ENCODE measurements at places on chromosomes 5 and 9. TPM values are rescaled to one million over a fixed set of nuclear protein-coding genes. Genes with fewer than 3 reads are reported as not detected.
A peak's percentile ranks its signal among the peaks of the same experiment; 100 is the strongest.

DNA sequence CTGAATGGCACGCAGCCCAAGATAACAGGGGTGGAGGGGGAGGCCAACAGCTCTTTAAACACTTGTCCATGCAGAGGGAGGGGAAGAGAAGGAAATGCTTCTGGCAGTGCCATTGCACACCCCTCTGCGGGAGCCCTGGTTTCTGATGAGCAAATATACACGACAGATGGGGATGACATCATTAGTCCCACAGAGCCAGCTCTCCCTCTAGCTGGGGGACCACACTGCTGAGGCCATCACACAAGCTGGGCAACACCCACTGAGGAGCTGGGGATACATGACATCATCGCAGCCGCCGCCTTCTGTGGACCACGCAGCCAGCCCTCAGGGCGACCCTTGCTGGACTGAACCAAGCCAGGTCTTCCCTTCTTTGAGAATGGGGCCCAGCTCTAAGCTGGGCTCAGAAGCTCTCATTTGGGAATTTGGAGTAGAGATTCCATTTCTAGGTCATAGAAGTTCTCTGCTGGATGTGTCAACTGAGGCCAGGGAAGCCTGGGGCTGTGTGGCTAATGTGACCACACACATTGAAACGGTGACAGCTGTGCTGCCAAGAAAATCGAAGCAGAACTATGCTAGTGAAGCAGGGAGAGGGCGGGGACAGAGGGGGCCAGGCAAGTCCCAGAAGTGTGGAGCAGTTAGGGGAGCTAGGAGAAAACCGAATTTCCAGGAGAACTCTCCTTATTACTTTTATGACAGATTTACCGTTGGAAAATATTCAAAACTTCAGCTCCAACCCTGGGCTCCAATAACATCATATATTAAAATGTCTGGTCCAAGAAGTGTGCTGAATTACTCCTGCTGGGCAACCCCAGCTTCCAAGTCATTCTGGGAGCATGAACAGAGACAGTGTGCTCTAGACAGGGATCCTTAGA, 79.5 kb downstream of the PRRT1B start:
- DNase-seq, result no peak

DNA sequence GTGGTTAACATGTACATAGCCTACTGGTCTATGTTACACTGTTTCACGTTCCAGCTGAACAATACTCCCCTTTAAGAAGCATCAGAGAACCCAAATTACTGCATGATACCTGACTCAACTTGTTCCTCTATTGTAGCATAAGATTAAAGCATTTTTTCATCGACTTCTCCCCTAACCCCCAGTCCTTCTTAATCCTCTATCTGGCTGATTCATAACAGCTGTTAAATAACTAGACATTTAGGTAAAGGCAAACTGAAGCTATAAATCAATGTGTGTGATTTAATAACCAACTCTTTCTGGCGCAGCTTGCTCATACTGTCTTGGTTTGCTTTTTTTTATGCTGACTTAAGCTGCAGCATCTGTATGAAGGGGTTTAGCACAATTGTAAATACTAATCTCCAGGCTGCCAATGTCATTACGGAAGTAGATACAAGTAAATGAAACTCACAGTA, 94.2 kb upstream of the MTAP start:
- peak; percentile 63 for DNase-seq

DNA sequence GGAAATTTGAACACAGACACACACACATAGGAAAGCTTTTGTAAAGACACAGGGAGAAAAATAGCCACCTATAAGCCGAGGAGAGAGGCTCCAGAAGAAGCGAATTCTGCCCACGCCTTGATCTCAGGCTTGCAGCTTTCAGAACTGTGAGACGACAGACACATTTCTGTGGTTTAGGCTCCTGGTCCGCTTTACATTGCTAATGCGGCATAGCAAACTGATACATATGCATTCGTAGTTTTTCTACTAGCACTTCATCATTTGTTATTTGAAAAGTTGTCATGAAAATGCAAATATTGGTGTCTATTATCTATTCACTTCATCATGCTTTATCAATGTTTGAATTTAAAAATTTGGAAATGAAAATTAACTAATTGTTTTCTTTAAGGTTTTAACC, 674.9 kb downstream of the SEMA5A start:
- DNase-seq, result no peak

DNA sequence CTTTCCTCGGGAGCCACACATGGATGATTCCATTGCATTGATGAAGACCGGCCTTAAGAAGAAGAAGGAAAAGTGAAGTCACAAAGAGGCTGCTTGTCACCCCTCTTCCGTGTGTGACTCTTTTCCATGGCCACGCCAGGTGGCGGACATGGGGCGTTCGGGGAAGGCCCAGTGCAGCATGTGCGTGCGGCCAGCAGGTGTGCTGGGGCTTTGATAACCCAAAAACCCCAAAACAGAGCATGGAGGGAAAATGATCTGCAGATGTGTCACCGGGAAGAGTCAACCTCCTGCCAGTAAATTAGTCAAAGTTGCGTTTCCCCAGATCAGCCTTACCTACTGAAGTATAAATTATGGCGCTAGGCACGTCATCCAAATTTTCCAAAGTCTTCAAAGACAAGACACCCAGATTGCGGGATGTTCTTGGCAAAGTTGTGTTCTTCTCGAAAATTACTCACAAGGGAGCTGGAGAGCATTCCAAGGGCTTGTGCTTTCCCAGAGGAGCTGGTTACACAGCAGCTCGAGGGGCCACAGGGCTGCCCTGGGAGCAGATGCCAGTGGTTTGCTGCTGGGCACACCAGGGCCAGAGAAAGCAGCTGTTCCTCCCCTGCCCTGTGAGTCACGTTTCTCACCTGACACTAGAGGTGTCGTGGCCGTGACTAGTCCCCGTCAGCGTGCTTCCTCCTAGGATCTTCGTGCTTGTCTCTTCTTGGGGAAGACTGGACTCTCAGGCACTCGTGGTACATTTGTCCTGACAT, 53.9 kb downstream of the IRX2 start:
- DNase-seq, result no peak

DNA sequence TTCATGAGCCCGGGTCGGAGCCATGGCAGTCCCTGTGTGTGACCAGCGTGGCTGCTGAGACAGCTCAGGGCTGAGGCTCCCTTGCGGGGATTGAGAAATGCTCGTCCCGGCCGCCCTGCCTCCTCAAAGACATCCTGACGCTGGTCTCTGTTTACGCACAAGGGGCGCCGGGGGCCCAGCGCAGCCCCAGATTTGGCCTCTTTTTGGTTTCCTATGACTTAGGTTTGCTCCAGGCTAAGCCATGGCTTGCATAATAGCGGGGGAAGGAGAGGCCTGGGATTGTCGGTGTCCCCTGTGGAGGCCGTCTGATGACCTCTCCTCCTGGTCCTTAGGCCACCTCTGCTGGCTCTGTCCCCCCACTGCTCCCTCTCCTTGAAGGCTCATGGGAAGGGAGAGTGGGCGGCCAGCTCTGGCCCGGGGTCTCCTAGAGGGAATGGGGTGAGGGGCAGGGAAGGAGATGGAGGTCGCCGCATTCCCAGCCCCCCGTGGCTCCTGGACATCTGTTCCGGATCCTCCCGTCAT, 3.5 kb downstream of the LAMC3 start:
- peak; percentile 82 for DNase-seq

DNA sequence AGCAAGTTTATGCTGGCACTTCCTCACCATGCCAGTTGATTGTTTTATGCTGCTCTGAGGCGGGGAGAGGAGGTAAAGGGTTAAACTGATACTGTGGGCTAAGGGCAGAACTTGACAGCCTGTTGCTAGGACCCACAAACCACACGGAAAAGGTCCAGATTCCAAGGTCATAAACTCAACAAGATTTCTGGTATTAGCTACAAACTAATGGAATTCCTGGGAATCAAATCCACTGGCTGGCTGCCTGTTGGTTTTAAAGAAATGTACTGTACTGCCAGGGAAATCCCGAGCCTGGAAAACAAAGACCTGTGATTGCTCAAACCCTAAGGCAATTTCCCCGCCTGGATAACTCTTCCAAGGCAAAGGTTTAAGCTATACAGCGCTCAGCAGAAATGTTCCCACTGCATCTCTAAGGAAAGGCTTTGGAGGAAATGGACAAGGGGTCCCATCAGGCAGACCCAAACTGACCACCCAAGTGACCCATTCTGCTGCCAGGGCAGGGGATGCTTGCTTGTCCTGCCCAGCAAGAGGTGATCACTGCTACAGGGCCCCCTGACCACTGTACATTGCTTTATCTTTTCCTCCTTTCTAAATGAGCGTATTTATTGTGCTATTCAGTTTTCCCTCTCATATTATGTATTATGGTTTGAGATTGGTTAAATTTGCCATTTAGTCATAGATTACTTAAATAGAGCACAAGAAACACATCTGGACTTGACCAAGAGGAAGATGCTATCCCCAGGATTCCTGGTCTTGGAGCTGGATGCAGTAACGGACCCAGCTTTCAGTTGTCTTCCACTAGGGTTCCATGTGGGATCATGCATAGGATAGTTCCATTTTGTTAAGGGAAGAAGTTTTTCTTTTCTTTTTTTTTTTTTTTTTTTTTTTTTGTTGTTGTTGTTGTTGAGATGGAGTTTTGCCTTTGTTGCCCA, 124.3 kb downstream of the SUSD1 start:
- peak; percentile 98 for DNase-seq

GRCh38 chr5:168227973-168228615, 63.4 kb upstream of the WWC1 start:
- DNase-seq, result no peak

DNA sequence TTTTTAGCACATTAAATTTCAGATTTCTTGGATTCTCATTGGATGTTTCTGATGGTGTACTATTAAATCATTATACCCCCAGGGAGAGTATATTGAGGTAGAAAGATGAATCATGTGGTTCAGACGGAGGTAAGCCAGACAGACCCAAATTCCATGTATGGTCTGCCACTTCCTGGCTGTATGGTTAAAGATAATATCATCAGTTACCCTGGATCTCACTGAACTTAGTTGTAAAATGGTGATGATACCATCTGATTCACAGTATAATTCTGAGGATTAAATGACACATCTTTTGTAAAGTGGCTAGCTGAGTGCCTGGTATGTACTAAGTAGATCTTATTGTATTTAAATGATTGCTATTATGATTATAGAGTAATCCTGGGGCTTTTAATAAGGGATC, 9.3 kb downstream of the SLC27A6 start:
- DNase-seq, result no peak

GRCh38 chr5:99169309-99169708, 240.5 kb upstream of the CHD1 start:
- peak; percentile 1 for DNase-seq

- no peak for DNase-seq
Measured at GRCh38 chr9:7456793-7457530, 342.6 kb downstream of the DMAC1 start.

Gene DMRTA1
- 0.32 TPM for total RNA-seq

Gene FAM153A
- total RNA-seq, result not detected

Gene ZNF169
- total RNA-seq, result 3.9 TPM

Gene TSLP
- 0.43 TPM for total RNA-seq

Gene MAST4
- 5.8 TPM for total RNA-seq

Gene ASS1
- total RNA-seq, result 88.3 TPM
